ENCODE measurements at places on chromosomes 7 and 10.

DNA sequence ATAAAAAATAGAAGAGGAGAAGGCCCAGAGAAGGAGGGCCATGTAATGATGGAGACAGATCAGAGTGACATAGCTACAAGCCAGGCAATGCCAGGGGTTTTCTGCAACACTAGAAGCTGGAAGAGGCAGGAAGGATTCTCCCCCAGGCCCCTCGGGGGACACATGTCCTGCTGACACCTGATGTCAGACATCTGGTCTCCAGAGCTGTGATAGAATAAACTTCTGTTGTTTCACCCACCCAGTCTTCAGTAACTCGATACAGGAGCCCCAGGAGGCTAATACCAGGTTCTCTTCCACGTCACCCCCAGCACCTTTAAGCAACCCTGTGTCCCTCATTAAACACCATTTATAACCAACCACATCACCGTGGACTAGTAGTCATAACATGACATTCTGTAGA is 94.9 kb downstream of the TMEM130 start:
- DNase-seq, result no peak

GRCh38 chr10:102246261-102246660 is 929 bp downstream of the GBF1 start:
- peak; percentile 50 for DNase-seq

DNA sequence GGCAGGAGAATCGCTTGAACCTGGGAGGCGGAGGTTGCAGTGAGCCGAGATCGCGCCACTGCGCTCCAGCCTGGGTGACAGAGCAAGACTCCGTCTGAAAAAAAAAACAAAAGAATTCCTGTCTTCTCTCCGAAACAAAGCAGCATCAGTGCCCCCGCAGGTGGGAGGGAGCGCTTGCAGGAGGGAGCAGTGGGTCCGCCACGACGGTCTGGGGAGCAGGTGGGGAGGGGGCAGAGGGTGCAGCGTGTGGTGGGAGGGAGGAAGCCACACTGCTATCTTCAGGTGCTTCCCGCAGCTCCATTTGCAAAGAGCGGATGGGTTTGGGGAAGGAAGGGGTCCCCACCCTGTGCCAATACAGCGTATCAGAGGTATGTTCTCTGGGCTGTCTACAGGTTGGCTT is 31.7 kb downstream of the LIMK1 start:
- no peak for DNase-seq

- peak; percentile 78 for DNase-seq
These were observed 85.9 kb downstream of the FRMD4A start for GRCh38 chr10:14244801-14245211.

DNA sequence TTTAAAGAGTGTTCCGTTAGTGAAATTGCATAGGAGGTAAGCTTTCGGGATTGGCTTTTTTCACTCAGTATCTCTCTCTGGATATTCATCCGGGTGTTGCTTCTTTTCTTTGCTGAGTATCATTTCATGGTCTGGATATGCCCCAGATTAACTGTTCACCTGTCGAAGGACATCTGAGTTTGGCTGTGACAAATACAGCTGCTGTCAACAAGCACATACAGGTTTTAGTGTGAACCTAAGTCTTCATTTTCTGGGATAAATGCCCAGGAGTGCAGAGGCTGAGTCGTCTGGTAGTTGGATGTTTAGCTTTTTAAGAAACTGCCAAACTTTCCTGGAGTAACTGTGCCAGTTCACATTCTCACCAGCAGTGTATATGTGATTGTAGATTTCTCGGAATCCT is 5.6 kb downstream of the DOCK1 start:
- DNase-seq, result peak; percentile 22

GRCh38 chr10:113476191-113476590 is 76.7 kb upstream of the HABP2 start:
- DNase-seq, result no peak

DNA sequence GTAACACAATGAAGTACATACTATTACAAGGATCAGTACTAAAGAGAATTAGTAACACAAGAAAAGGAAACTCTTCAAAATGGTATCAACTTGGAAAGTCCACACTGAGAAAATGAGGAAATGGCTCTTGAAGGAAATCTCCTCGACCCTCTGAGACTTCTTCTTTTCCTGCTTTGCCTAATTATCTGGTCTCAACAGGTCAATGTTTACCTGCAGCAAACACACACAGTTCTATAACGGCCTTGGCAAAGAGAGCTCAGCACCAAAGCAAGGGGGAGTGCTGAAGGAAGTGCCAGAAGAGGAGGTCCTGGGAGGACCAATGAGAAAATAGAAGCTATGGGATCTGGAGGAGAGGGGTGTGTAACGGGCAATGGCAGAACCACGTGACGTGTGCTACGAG is 21.9 kb downstream of the CHCHD3 start:
- no peak for DNase-seq

DNA sequence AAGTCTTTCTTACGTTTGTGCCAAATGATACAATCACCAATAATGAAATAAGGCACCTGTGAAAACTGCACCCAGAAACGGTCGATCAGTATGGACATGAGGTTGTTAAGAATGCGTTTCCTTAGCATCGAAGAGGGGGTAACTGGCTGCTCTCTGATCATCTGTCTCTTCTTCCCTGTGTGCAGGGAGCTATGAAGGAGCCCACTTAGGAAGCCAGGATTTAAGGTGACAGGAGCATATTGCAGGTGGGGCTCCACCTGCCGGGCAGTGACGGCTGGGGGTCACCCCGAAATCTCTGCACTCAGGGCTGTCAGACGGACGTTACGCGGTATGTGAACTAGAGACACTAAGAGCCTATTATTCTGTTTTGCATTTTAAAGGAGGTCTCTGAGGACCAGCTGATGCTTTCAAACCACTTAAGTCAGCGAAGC is 64.5 kb downstream of the CARD11 start:
- DNase-seq, result no peak

- DNase-seq, result no peak
These were observed 20.9 kb downstream of the EBF3 start for GRCh38 chr10:129942936-129943715.

DNA sequence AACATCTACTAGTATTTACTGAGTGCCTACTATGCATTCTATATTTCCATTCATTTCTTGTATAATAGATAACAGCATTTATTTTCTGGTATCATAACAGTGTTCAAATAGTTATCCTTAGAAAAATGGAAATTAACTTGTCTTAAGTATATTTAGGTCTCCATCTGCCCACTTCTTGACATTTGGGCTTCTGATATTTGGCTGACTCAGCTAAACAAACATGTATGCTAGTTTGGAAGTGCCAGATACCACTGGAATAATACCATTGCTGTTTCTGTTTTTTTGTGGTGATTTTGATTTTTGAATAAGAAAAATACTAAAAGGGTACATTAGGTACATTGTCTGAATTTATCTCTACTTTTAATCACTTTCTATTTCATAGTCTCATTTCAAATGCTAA is 169.2 kb downstream of the ST7 start:
- no peak for DNase-seq

GRCh38 chr7:128731184-128731583 is 8.0 kb upstream of the CALU start:
- DNase-seq, result no peak

- no peak for DNase-seq
These were observed 29.3 kb downstream of the ZNF777 start for GRCh38 chr7:149431486-149432120.

- no peak for DNase-seq
These were observed 35.3 kb upstream of the ZNF92 start for GRCh38 chr7:65338346-65338745.

DNA sequence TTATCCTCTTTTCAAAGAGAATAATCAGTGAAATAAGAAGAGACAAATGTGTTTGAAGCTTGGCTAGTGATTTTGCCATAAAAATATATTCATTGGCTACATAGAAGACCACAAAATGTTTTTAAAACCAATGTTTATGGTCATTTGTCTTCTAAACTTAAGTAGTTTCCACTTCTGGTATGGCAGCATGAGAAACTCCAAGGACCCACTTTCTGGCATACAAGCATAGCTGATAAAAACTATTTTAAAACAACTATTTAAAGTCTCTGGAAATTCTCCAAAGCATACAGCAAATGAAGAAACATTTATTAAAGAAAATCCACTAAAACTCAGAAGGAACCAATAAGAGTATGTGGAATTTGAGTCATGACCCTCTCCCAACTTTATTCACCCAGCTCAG is 89.2 kb upstream of the TOMM7 start:
- DNase-seq, result no peak

- DNase-seq, result no peak
These were observed 12.6 kb downstream of the SCD start for GRCh38 chr10:100359529-100360150.

DNA sequence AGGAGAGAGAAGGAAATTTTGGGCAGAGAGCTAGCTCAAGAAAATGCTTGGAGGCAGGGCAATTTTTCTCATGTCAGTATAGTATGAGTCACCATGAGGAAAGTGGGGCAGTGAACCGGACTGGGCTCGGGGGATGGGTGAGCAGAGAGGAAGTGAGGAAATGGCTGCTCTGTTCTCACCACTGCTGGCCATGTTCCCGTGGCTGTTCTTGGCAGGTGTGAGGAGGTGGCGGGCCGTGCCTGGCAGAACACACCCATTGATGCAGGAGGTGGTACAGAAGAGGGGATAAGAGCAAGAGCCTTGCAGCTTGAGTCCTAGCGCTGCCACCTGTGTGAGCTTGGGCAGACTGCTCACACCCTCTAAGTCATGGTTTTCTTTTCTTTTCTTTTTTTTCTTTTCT is 304.4 kb upstream of the LYZL1 start:
- peak; percentile 91 for DNase-seq

- DNase-seq, result no peak
These were observed 17.9 kb downstream of the EBF3 start for GRCh38 chr10:129945941-129946760.

DNA sequence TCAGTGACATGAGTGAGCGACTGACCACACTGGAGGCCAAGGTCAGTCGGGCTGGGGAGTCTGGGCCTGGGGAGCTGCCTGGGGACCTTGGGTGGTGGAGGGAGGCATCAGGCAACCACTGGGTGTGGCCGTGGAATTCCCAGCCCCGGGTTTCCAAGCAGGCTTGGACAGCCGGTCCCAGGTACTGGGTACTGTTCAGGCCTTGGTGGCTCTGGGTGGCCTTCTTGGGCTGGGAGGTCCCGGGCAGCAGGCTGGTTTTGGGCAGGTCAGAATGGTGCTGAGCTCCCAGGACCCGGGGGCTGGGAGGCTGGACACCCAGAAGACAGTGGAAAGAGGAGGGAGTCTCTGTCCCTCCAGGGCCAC is 96.0 kb downstream of the MYL10 start:
- no peak for DNase-seq

DNA sequence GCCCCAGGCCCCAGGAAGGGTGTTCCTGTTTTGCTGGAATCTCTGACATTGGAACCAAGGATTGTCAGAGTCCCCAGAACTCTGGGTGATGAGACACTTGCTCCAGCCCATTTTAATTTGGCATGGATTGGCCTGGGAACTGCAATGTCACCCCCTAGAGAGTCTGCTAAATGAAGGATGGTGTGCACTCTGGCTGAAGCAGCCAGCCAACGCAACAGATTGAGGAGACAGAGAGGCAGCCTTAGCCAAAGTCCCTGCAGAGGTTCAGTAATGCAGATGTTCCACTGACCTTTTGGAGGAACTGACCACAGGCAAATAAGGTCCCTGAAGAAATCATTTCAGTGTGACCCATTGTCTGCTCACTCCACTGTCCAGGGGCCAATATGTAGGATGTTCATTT is 13.4 kb downstream of the LRRC18 start:
- no peak for DNase-seq

DNA sequence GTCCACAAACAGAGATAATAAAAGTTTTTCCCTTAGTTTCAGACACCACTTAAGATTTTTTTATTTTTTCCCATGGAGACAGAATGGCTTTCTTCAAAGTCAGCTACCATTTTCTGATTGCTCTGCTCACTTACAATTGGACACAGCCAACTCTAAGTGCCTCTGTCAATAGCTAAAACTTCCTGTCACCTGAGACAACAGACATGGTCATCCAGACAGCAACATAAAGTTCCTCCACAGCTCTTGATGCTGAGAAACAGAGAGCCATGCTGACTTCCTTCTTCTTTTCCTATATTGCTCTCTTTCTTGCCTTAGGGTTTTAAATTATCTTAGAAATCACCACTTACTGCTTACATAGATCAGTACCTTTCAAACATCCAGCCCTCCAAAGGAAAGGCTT is 12.0 kb downstream of the ZNF800 start:
- no peak for DNase-seq

DNA sequence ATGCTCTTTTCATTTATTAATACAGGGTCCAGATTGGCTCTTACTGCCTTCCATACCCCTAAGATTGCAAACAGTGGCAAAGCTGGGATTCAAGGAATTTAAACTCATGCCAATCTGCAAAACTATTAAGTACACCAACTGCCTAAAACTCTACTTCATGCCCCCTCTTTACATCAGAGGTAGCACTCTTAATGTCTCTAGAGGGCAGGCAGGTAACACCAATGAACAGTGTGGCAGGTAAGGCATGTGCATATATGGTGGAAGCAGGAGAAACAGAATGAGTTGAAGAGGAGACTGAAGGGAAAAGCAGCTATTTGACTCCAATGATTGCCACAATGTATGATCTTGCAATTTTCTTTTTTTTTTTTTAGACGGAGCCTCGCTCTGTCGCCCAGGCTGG is 156.7 kb downstream of the BTAF1 start:
- no peak for DNase-seq

GRCh38 chr7:78020136-78020873 is 221.7 kb downstream of the PHTF2 start:
- DNase-seq, result peak; percentile 73

DNA sequence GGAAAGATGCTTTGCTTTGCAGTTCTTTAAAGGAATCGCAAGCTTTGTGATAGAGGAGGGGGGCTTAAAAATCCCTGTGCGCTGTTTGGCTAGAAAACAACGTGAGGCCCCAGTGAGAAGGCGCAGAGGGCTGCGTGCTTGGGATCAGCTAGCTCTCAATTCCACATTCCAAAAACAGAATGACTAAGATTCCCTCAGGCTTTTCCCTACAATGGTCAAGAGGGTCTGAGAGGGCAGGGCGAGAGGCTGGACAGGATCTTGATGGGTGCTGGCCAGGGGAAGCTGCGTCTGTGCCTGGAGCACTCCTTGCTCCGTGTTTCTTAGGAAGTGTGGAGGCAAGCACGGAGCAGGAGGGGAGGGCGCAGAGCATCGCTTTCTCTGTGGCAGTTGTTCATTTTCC is 72.1 kb upstream of the INHBA start:
- no peak for DNase-seq

GRCh38 chr10:38070501-38070900 is 23.6 kb upstream of the ZNF37A start:
- no peak for DNase-seq

- no peak for DNase-seq
These were observed 18.3 kb upstream of the ELN start for GRCh38 chr7:74009719-74010118.

DNA sequence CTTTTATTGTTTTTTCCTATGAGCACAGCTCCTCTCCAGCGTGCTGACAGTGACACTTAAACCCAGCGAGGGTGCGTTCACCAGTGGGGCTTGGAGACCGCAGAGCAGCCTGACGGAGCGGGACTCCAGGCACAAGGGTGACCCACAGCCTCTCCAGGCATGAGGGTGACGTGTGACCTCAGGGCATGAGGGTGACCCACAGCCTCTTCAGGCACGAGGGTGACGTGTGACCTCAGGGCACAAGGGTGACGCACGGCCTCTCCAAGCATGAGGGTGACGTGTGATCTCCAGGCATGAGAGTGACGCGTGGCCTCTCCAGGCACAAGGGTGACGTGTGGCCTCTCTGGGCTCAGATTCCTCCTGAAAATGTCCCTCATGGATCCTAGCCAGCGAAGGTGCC is 164.3 kb upstream of the TCERG1L start:
- no peak for DNase-seq
